Lung (tissue), 17 donors: ENCODE measurements at places on chromosomes 7 and 10.
A peak's percentile ranks its signal among the peaks of the same experiment; 100 is the strongest.

GRCh38 chr10:50961297-50961696, 75.9 kb upstream of the A1CF start:
- DNase-seq: no peak

DNA sequence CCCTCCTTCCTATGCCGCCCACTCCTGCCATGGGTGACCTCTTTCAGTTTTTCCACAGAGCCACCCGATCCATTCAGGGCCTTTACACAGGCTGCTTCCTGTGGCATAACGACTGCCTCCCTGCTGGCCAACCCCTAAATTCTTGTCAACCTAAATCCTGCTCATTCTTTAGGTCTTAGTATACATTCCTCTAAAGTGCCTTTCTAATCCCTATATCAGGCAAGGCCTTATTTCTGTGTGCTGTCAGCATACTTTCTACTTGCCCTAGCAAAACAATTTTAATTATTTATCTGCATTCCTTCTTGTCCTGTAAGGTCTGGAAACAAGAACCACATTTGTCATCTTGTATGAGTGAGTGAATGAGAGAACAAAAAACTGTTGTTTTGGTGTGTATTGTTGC, 132.4 kb downstream of the DNAH11 start:
- DNase-seq: no peak

DNA sequence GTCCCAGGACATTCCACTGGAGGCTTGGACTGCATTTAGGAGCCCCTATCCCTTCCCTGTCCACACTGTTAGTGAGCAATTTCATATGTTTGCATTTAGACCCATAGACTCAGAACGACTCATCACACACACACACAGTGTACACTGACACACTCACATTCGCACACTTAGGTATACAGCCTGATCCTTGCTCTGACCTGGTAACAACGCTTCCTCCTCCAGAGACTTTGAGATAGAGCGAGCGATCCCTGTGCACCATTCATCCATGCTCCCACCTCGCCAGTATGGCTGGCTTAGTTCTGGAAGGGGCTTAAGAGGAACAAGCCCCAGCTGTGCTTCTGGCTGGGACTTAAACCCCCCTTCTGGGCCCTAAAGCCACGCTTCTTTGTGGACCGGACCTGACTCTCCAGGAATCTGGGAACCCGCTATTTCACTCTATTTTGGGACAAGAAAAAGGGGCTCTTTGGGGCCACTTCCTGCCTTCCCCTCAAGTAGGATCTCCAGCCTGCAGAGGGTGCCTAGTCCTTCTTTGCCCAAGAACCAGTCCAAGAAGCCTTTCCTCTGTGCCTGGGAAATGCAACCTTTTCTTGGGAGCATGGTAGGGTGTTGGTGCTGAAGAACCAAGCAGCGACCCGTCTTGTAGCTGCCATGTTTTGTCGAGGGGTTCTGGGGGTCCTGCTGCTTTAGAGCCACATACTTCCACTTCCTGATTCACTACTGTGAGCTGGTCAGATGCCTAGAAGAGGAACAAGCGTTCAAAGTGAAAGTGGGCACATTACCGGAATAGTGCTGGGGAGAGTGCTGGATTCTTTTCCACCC, 1.1 kb upstream of the HOXA13 start:
- peak; percentile 42 for DNase-seq

GRCh38 chr10:115118346-115118745, 25.2 kb downstream of the ATRNL1 start:
- DNase-seq: no peak

- DNase-seq: no peak
Observed at GRCh38 chr7:23918856-23919255, 208.8 kb downstream of the STK31 start.

DNA sequence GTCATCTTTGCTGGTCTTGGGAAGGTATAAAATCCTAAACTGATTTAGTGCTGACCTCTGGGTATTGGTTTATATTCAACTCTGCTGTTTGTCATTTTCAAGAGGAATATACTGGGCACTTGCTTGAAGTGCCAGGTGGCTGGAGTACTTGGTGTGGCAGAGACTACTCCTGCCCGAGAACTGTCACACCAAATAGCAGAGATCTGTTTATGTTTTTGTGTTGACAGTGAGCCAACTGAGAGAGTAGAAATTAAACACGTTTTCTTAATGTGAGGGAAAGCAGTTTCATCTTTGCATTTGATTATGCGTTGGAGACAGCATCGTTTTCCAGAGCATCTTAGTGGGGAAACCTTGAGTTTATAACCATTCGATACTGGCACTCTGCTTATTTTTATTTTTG, 174.4 kb downstream of the CDCA7L start:
- no peak for DNase-seq

DNA sequence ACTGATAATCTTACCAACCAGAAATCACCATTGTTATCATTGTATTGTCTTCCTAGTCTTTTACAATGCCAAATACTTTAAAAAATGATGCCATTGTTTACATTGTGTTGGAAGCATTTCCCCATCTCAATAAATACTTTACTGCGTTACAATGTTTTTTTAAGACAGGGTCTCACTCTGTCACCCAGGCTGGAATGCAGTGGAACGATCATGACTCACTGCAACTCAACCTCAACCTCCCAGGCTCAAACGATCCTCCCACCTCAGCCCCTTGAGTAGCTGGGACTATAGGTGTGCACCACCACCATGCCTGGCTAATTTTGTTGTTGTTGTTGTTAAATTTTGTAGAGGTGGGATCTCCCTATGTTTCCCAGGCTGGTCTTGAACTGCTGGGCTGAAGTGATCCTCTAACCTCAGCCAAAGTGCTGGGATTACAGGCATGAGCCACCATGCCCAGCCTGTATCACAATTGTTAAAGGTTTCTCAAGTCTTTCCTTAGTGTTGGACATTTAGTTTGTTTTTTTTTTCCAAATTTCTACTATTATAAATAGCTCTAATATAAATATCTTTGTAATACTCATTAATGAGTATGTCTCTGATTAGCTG, 13.5 kb downstream of the LRMDA start:
- no peak for DNase-seq

GRCh38 chr7:79806161-79806734, 328.4 kb upstream of the GNAI1 start:
- DNase-seq: peak; percentile 37

DNA sequence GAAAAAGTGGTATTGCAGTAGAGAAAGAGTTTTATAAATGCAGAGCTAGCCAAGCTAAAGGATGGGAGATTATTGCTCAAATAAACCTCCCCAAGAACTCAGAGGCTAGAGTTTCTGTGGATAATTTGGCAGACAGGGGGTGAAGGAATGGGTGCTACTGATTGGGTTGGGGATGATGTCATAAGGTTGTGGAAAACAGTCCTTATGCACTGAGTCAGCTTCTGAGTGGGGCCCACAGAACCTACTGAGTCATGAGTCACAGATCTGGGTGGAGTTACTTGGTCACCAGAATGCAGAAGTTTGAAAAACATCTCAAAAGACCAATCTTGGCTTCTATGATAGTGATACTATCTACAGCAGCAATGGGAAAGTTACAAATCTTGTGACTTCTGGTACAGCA, 1146.7 kb downstream of the TYW1 start:
- DNase-seq: no peak
